Large intestine (tissue), 12 donors: ENCODE measurements at places on chromosomes 1 and 21. TPM values are rescaled to one million over a fixed set of nuclear protein-coding genes. Genes with fewer than 3 reads are reported as not detected.

DNA sequence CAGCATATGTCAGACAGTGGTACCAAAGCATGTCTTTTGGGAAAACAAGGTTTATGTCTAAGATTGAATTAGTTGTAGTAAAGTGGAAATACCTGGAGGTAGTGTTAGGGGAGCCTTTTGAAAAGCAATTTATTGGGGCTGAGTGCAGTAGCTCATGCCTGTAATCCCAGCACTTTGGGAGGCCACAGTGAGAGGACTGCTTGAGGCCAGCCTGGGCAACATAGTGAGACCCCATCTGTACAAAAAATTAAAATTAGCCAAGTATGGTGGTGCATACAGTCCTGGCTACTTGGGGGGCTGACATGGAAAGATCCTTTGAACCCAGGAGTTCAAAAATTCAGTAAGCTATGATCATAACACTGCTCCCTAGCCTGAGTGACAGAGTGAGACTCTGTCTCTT lies 7.3 kb downstream of the ZMPSTE24 start:
- DNase-seq: no peak

DNA sequence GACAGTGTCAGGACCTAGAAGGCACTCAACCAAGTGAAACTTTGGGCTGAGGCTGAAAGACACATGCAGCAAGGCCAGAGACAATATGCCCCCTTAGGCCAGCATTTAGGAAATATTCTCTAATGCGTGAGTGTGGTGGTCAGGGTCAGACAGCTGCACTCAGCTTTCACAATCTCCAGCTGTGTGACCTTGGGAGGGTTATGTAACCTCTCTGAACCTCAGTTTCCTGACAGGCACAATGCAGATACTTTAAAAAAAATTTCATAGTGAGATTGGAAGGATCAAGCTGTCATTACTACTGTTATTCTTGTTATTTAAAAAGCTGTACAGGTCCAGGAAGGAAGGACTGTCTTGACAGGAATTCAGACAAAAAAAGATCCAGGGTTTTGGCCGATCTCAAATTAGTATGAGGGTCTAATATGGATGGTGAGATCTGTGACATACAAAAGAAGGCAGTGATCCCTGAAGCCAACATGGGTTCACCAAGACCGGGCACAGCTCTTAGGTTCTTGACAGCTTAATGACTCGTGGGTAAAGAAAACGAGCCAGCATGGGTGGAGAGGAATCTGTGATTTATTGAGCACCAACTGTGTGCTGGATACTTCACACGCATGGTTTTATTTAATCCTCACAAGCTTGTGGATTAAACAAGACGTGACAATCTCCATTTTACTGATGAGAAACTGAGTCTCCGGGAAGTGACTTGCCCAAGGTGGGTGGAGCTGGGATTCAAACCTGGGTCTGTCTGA lies 54.6 kb upstream of the POU3F1 start:
- DNase-seq: no peak

Gene SAMD13
- 4.0 TPM for polyA plus RNA-seq

Gene CACHD1
- polyA plus RNA-seq: 9.6 TPM

Gene HES4
- polyA plus RNA-seq: 10.7 TPM

Gene TLCD4
- polyA plus RNA-seq: 4.9 TPM

Gene KIAA0040
- 12.0 TPM for polyA plus RNA-seq
